Activated T-cell treated with anti-CD3 and anti-CD28 coated beads for 1 hour (primary cell): ENCODE measurements at places on chromosomes 13 and 19.

DNA sequence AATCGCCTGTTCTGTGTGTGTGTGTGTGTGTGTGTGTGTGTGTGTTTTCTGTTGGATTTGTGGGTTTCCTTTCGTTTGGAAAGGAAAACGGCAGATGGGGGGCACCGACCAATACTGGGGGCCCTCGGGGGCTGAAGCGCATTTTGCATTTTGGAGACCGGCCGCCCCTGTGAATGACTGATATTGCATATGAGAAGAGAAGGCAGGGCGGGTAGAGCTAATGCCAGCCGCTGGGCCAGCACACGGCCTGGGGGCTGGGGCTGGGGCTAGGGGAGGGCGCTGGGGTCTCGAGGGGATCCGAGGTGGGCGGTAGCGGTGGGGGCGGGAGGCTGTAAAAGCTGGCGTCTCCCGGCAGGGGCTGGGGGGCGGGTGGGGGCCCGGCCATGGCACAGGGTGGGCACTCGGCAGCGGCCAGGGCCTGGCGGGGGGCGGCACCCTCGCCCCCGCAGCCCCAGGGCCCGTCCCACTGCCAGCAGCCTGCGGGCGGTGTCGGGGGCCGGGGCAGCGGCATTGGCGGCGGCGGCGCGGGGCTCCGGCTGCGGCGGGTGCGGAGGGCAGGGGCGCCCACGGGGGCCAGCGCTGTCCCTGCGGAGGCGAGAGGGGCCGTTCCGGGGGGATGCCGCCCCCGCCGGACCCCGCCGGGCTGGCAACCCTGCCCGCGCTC is 11.2 kb downstream of the ANO8 start:
- no peak for DNase-seq

DNA sequence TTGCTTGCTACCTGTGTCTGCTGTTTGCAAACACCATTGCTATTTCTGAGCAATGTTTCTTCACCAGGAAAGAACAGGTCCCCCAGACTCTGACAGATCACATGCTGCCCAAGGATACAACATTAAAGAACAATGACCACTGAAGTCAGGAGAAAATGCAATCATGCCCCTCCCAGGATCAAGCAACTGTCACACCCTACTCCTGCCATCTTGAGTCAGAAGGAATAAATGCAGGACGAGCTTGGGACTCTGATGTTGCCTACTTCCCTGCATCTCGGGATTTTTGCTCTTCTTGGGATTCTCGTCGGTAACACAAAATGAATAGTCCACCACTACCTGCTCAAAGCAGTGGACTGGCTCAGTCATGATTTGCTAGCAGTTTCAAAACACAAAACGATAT is 490.6 kb downstream of the COG6 start:
- DNase-seq: no peak

- DNase-seq: no peak
Observed at GRCh38 chr13:20064128-20064527, 96.7 kb downstream of the GJA3 start.

GRCh38 chr19:28701491-28701890 is 511.5 kb downstream of the UQCRFS1 start:
- DNase-seq: no peak

DNA sequence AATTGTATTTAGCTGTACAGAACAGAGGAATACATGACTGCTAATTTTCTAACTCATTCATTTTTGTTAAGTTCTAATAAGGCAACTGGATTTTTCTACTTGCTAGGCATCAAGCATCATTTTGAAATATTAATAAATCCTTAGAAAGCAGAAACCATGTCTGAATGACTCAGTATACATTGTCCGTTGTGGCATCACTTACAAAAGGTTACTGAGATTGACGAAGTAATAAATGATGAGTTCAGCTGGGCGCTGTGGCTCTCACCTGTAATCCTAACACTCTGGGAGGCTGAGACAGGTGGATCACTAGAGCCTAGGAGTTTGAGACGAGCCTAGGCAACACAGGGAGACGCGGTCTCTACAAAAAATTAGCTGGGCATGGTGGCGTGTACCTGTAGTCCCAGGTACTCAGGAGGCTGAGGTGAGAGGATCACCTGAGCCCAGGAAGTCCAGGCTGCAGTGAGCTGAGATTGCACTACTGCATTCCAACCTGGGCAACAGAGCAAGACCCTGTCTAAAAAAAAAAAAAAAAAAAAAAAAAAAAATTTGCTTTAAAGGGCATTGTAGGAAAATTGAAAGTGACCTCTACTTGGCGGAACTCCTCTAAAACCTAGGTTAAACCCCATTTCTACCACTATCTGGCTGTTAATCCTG is 36.6 kb downstream of the LHFPL6 start:
- DNase-seq: no peak

DNA sequence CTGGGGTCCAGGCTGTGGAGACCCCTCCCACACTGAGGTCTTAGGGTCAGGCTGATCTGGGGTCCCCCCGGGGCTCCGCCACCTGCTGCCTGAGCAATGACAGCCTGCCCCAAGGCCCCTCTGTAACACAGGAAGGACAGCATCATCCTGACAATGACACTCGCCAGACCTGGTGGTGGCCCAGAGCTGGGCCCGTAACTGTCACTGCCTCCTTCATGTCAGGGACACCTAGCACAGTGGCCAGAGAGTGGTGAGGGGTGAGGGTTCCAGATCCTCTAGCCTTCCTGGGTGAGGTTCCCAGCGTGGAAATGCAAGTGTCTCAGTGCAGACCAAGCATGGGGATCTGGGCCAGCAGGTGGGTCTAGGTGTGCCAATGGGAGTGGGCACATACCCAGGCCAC is 27.8 kb downstream of the OPA3 start:
- DNase-seq: no peak

DNA sequence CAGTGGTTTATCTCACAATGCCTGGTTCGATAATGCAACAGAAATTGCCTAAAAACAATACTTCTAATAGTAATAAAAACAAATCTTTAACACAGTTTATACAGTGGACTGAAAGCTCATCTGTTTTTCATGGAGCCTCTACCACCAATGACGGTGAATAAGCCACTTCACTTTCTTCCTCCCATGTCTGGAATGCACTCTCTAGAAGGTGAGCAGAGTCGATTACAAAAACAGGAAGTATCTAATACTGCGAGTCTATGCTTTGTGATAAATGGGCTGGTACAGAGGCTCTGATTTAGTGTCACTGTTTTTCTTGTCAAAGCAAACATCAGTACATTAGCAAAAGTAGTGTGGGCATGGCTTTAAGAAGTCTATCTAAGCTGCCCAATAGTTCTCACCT is 1348.6 kb upstream of the SLC10A2 start:
- DNase-seq: no peak

- DNase-seq: no peak
Observed at GRCh38 chr13:35881360-35881759, 249.8 kb downstream of the DCLK1 start.

DNA sequence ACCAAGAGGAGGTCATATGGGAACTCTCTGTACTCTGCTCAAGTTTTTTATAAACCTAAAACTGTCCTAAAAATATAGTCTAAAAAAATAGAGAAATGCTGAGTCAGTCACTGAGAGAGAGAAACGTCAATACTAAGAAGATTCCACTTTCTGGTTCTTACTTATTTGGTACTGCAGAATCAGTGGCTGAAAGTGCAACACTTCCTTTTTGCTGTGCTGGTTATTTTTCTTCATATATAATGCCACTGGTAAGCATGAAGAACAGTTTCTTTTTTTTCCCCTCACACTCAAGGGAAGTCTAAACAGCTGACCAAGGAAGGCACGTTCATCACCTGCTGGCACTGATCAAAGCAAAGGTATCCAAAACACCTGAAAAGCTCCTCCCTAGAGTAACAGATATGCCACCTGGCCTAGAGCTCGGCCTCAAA is 44.3 kb upstream of the N4BP2L1 start:
- no peak for DNase-seq

- DNase-seq: no peak
Observed at GRCh38 chr13:50198508-50198907, 183.3 kb downstream of the KCNRG start.

- DNase-seq: no peak
Observed at GRCh38 chr13:48590141-48590901, 57.4 kb upstream of the RCBTB2 start.

GRCh38 chr19:57648331-57649003 is 15.5 kb downstream of the ZNF211 start:
- no peak for DNase-seq
